ENCODE measurements at places on chromosomes 1 and 21.

GRCh38 chr1:47791879-47792608, 205.1 kb downstream of the TRABD2B start:
- DNase-seq, result no peak

DNA sequence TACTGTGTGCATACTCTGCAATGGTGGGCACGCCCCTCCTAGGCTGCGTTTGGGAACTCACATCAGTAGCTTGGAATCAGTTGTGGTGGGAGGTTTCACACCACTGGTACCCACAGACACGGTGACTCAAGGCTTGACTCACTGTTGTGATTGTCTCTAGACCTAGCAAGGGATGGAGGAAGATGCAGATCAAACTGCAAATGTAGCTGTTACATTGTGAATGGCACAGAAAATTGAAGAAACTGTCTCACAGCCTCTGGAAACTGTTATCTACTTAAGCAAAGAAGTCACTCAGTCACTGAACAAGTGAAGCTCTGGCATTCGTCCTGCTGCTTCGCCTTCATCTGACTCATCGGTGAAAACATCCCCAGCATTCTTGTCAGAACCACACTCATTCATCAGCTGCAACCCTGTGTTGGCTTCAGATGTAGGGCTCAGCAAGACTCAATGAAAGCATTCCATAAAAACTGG, 59.5 kb downstream of the POFUT2 start:
- peak; percentile 75 for DNase-seq

GRCh38 chr1:26887125-26887524, 3.0 kb downstream of the GPN2 start:
- DNase-seq, result no peak

GRCh38 chr1:36279789-36280296, 26.3 kb upstream of the SH3D21 start:
- no peak for DNase-seq

- DNase-seq, result no peak
These were observed 207.7 kb upstream of the KAZN start for GRCh38 chr1:14390816-14391215.

DNA sequence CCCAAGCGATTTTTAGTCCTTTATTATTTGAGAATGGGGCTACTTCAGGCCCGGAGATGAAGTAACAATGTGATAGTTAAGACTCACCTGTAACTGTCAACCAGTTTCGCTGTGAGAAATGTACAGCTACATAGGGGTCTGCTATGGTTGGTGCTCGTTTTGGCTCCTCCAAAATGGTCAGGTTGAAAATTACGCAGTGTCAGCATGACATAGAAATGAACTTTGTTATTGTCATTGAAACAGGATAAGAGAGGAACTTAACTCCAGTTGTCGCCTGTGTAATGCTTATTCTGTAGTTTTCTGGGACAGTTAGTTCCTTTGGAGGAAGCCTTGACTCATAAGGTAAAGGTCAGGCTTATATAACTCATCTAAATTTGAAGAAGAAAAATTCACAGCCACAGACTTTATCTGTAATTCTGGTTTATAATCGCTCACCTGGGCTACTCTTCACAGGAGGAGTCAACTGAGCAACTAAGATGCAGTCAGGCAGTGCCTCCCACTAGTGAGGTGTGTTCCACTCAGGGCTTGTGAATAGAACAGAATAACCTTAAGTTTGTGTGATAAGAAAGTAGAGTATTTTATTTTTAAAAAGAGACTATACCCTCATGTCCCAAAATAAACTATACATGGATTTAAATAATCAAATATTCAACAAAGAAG, 130.9 kb downstream of the CD247 start:
- no peak for DNase-seq

All from right atrium auricular region (tissue), 2 donors.